Activated T-helper 1 cell treated with anti-CD3 and anti-CD28 coated beads, Interleukin-12 subunit alpha, Interleukin-12 subunit beta, Interleukin-2, Interleukin-4 antibody, amounts not matched to agents 30 ng/mL and 10 ng/mL and 1 ng/mL, durations not matched to agents 14 hours and 24 hours and 36 hours (primary cell): ENCODE measurements at places on chromosomes 5 and 9.

DNA sequence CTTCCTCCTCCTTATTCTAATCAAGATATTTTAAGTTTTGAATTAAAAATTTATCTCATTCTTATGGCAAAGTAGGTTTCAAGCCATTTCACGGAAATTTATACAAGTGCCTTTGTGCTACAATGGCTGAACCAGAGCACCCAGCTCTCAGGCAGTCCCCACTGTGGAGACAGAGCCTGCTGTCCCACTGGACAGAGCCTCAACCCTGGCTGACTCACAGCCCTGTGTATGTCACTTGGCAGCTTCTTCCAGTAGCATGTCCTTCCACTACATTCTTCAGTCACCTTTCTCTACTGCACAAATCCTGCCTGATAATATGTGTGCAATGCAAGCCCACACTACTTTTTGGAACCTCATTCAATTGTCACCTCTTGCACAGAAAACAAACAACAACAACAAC is 253.1 kb downstream of the PDE4D start:
- peaks cover 14% of the 10 kb centered on the region for H3K27me3 ChIP-seq
- no peak overlapping the region for H3K4me3 ChIP-seq
- peaks cover 10% of the 10 kb centered on the region for H3K4me1 ChIP-seq
- H3K27ac ChIP-seq, result no peak overlapping the region

- peaks cover 6% of the 10 kb centered on the region for H3K36me3 ChIP-seq
- no peak for DNase-seq
- no peaks in the 10 kb centered on the region for H3K4me1 ChIP-seq
- no peak overlapping the region for H3K4me3 ChIP-seq
Observed at GRCh38 chr9:34291423-34291822, 37.6 kb downstream of the KIF24 start.

DNA sequence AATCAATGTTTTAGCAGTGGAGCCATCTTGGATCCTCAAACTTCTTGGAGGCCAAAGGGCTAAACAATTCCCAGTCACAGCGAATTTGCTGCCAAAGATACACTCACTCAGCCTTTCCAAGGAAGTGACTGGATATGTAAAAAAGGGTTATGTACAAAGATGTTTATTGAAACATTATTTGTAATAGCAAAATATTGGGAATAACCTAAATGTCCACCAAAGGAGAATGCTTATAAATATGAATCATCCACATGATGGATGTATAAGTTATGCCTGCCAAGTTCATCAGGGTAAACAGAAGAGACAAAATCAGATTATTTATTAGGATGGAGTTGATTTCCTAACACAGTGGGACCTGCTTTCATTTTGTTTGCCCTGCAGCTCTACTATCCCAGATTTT is 145.2 kb upstream of the ABCA1 start:
- no peak for DNase-seq
- no peak overlapping the region for H3K4me3 ChIP-seq

DNA sequence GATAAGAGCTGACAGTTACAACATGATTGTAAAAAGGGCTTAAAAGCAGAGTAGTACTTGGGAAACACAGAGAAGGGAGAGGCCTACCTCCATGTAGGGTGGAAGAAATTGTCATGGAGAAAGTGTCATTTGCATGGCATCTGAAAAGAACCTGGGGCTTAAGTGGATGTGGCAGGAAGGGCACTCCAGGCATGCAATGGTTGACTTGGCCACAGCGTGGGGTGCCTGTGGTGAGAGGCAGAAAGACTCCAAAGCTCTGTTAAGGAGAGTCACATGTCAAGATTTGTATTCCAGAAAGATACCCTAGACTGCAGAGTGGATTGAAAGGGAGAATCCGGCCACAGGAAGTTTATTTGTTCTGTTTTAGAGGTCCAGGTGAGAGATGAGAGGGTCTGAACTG is 2.4 kb downstream of the POLR3G start:
- no peaks in the 10 kb centered on the region for H3K27me3 ChIP-seq
- H3K4me1 ChIP-seq, result peaks cover 36% of the 10 kb centered on the region
- no peak overlapping the region for H3K4me3 ChIP-seq
- peaks cover 4% of the 10 kb centered on the region for H3K36me3 ChIP-seq

DNA sequence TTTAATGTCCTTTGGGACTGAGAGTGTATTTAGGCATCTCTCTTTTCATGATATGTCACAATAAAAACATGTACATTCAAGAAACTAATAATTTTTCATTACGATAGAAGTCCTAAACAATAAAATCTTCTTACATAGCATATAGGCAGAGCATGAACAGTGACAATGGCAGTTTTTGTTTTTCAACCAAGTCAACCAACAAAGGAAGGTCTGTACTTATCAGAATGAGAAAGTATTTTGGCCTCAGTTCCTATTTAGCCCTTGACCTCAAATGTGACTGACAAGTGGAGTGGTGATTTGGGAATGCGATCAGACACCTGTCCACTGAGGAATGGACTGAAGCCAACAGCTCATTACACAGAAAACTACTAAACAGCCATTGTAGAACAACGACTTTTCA is 219.5 kb downstream of the TMEM161B start:
- H3K4me3 ChIP-seq, result no peak overlapping the region
- no peak overlapping the region for H3K27ac ChIP-seq
- no peaks in the 10 kb centered on the region for H3K27me3 ChIP-seq
- no peak for DNase-seq
- H3K36me3 ChIP-seq, result no peaks in the 10 kb centered on the region
- no peaks in the 10 kb centered on the region for H3K4me1 ChIP-seq

GRCh38 chr9:91220491-91221135 is 141.1 kb downstream of the AUH start:
- H3K27ac ChIP-seq, result no peak overlapping the region
- DNase-seq, result no peak
- peaks cover 35% of the 10 kb centered on the region for H3K36me3 ChIP-seq
- H3K4me1 ChIP-seq, result peaks cover 14% of the 10 kb centered on the region
- H3K4me3 ChIP-seq, result no peak overlapping the region

- H3K36me3 ChIP-seq, result peaks cover 10% of the 10 kb centered on the region
- H3K4me3 ChIP-seq, result peak overlapping the region; percentile 99
- H3K4me1 ChIP-seq, result peaks cover 65% of the 10 kb centered on the region
- peak overlapping the region; percentile 53 for H3K27ac ChIP-seq
Observed at GRCh38 chr5:75509956-75510355, 1.5 kb downstream of the CERT1 start.
